ENCODE measurements at places on chromosomes 3 and 15.

- DNase-seq: no peak
These were observed 215.7 kb upstream of the FEZF2 start for GRCh38 chr3:62589078-62589477.

- DNase-seq: no peak
These were observed 182.2 kb downstream of the NTRK3 start for GRCh38 chr15:88074386-88074785.

- no peak for DNase-seq
These were observed 331.9 kb upstream of the WNT5A start for GRCh38 chr3:55819005-55819404.

GRCh38 chr3:139122221-139122581 lies 77.5 kb upstream of the PRR23C start:
- DNase-seq: no peak

GRCh38 chr3:117922039-117922438 lies 1112.6 kb downstream of the IGSF11 start:
- DNase-seq: no peak

DNA sequence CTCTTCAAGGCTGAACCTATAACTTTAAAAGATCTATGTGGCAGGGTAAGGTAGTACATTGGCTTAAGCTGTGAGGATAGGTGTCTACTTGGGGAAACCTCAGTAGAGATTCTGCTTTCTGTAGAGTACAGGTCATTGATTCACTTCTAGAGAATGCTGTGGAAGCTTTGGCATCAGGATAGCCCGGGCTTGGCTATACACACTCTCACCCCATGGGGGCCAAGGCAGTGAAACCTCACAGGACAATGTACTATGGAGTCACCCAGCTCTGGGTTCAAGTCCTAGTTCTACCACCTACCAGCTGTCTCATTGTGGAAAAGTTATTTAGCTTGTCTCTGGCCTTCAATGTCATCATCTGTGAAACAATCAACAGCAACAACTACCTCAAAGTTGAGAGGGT lies 9.0 kb downstream of the MTFMT start:
- DNase-seq: no peak

DNA sequence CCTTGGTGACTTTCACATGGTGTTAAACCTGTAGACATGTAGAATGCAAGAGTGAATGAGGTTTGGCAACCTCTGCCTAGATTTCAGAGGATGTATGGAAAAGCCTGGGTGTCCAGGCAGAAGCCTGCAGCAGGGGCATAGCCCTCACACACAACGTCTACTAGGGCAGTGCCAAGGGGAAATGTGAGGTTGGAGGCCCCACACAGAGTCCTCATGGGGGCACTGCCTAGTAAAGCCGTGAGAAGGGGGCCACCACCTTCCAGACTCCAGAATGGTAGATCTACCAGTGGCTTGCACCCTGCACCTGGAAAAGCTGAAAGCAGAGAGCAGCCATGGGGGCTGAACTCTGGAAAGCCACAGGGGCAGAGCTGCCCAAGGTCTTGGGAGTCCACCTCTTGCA lies 241.2 kb downstream of the KLF13 start:
- no peak for DNase-seq

- peak; percentile 84 for DNase-seq
These were observed 46.9 kb upstream of the NEDD4 start for GRCh38 chr15:56040081-56041035.

DNA sequence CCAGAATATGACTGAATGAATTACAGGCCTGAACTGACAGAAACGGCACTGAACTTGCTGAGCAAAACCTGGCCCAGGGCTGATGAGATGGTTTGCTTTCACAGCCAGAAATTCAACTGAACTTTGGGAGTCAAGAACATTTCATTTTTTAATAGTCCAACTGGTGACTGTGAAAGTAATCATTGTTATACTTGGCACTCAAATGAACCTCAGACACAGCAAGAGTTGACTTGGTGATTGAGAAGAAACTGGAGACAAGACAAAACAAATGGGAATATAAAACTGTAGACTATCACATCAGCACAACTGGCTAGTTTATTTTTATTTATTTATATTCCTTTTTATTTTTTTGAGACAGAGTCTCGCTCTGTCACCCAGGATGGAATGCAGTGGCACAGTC lies 858.9 kb upstream of the CFAP20DC start:
- no peak for DNase-seq

- no peak for DNase-seq
These were observed 64.2 kb downstream of the DMXL2 start for GRCh38 chr15:51558411-51558810.

- DNase-seq: no peak
These were observed 124.4 kb downstream of the B3GALNT1 start for GRCh38 chr3:160980740-160981139.

- DNase-seq: no peak
These were observed 263.5 kb upstream of the NR2F2 start for GRCh38 chr15:96066852-96067495.

- no peak for DNase-seq
These were observed 1.6 kb downstream of the BOC start for GRCh38 chr3:113212844-113213375.

GRCh38 chr3:65928110-65928509 lies 110.6 kb downstream of the MAGI1 start:
- DNase-seq: peak; percentile 78

GRCh38 chr3:41111011-41111410 lies 88.3 kb upstream of the CTNNB1 start:
- DNase-seq: no peak

GRCh38 chr3:32414522-32415202 lies 23.0 kb downstream of the CMTM7 start:
- DNase-seq: no peak

GRCh38 chr3:48711727-48712126 lies 5.3 kb downstream of the IP6K2 start:
- DNase-seq: no peak

Data from mucosa of gallbladder (tissue), 1 donor.